Posterior cingulate gyrus (tissue), 11 donors: ENCODE measurements at places on chromosomes 6 and 20.
A peak's percentile ranks its signal among the peaks of the same experiment; 100 is the strongest.

DNA sequence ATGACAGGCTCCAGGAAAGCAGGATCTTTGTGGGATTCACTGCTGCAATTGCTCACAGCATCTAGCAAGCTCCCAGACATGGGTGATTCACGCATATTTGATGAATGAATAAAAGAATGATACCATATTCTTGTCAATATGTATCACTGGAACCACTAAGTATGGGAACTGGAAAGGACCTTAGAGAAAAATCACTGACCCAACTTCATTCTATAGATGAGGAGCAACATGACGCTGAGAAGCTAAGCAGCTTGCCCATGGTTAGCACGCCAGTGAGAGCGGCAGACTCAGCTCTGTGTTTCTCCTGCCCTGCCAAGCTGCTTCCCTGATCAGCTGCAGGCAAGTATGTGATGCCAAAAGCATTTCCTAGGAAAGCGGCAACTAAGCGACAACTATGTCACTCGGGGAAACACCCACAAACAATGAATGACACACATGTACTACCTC is 66.8 kb downstream of the PPP1R3G start:
- DNase-seq = peak; percentile 88

- DNase-seq = no peak
These were observed 2.2 kb upstream of the ID1 start for GRCh38 chr20:31602779-31603441.

DNA sequence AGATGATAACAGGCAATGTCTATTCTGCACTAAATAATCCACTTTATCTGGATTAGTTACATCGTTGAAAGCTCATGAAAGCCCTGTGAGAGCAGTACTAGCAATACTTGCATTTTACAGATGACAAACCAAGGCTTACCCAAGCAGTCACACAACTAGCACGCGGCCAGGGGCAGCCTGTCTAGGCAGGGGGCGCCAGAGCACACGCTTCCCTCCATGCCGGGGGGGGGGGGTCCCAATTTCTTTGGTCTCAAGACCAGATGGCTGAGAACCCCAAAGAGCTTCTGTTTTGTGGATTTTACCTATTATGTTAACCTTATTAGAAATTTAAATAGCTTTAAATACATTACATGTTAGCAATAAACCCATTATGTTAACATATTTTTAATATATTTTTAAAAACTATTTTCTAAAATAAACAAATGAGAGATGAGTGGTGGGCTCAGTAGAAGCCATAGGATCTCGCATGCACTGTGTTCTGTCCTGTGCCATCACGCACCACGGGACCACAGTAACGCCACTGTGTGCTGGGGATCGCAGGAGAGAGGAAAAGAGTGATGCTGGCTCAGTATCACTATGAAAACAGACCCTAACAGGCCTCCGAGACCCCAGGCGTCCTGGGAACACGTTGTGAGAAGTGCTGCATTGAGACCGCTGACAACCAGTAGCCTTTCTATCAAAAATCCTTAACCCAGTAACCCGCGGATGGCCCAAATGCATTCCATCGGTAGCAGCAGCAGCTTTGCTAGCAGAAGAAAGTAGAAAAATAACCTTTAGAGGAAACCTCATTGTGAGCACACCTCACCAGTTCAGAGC is 5.3 kb upstream of the PRR18 start:
- DNase-seq = no peak

DNA sequence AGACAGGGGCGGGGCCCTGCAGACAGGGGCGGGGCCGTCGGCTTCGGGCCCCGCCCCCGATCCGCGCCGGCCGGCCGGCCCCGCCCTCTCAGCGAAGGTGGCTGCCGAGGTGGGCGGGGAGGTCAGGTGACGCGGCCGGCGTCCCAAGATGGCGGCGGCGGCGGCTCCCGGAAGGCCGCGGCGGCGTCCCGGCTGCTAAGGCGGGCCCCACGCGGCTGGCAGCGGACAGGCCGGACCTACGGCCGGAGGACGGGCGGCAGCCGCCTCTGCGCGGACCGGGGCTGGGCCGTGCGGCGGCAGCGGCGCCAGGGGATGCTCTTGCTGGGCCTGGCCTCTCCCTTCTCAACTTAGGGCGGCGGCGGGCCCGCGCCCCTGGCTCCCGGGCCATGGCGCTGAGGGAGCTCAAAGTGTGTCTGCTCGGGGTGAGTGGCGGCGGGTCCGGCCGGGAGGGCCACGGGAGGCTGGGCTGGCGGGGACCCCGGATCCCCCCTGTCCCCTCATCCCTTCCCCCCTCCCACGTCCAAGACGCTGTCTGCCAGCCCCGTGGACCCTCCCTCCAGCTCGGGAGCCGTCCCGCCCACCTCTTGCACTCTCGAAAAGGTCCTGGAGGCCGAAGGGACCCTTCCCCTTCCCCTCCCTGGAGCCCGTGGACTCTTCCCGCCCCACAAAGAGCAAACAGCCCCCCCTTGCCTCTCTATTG is at the start of gene RAB22A:
Gene RAB22A, plus strand, starts transcription at position 125 of the 700 bp plus-strand sequence. Its CDS starts 262 bp downstream, at position 387.
- DNase-seq = peak; percentile 70

DNA sequence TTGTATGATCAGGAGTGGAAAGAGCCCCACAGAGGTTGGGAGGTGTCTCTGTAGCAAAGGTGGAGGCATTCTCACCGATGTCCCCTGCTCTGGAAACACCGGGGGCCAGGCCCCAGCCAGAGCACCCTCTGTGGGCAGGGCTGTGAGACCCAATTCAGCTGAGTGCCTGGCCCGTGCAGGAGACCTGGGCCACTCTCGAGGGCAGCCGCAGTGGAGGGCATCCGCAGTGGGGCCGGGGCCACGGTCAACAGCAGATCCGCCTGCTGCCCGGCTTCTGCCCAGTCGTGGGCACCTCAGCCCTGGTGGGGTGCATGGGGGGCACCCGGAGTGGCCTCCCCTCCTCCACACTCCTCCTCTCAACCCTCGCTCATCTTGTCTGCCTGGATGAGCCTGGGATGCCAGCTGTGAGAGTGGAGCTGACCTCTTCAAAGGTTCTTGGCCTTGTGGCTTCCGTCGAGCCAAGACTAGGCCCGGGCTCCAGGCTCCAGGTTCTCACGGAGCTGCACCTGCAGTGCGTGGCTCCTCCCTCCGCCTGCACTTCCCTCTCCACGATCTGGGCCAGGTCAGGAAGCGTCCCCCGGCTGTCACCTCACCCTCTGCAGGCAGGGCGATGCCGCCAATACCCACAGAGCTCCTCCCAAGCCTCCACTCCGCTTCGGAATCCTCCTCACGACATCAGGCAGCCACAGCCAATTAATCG is 134.8 kb downstream of the TAF4 start:
- DNase-seq = no peak

GRCh38 chr6:885051-885590 is 192.2 kb upstream of the EXOC2 start:
- DNase-seq = no peak

GRCh38 chr6:34600796-34601195 is 44.7 kb upstream of the SPDEF start:
- no peak for DNase-seq

DNA sequence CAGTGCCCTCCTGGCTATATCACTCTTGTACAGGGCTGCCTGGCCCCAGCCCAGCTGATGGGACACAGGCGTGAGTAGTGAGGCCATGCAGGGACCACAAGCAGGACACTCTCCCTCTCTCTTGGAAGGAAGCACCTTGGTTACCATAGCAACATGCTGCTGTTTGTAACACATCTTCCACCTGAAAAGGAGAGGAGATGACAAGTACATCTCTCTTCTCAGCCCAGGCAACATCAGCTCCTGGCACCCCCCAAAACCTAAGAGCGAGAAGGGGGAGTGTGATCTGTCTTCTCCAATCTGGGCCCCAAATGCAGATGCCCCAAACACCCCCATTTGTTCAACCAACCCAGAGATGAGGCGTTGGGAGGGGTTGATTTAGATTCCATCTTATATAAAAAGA is 49.9 kb downstream of the KCNB1 start:
- no peak for DNase-seq
